ENCODE measurements at places on chromosomes 11 and 22.

DNA sequence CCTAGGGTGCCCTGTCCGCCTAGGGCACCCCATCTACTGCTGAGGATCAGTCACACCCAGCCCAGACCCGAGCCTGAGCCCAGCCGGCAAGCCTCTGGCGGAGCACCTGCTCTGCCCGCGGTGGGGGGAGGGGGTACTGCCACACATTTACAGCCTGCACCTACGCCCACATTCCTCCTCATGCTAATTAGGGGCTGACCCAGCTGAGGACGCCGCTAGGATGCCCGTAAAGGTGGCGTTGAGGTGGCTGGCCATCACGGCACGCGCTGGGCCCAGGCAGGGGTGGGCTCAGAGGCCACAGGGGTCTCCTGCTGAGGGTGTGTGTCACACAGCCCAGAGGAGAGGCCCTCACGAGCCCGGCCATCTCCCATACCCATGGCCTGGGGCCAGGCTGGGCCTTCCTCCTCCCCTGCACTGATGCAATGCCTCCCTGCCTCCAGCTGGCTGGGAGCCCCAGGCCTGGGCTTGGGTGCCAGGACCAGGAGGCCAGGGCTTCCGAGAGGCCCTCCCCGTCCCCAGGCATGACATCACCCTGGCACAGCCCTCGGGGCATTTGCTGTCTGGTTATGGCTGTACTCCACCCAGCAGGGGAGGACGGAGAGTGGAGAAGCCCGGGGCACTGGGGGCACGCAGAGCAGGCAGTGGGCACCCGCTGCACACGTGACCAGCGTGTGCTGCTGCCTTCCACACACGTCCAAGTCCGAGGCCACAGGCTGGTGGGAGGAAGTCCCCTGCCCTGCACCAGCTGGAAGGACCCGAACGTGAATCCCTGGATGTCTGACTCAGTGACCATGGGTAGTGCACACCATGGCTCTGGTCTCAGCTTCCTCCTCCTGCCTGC, 12.7 kb downstream of the DUSP8 start:
- peak; percentile 82 for DNase-seq

DNA sequence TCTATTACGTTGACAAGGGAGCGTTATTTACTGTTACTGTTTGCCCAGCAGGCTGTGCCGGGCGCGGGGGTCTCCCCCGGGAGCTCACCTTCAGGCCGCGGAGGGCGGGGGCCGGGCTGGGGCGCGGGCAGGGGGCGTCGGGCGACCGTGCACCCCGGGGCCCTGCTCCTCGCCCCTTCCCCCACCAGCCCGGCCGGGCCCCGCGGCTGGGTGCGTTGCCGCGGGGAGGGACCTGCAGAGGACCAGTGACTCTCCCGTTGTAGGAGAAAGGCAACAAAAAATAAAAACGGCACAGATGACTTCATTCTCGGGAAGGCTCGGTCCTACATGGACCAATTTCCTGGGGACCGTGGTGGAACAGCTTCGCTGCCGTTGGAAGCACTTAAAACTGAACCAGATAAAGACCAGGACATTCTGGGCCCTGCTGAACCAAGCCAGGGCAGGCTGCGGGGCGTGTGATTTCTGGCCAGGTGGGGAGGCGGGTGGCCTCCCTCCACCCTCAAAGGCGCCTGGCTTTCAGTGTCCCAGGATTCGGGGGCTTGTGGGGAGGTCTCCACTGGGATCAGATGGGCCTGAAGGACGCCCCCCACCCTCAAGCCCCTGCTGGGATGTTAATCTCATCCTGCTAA, 57.4 kb downstream of the IGLL1 start:
- DNase-seq = no peak

- no peak for DNase-seq
Measured at GRCh38 chr22:34344702-34345101, 424.4 kb upstream of the LARGE1 start.

DNA sequence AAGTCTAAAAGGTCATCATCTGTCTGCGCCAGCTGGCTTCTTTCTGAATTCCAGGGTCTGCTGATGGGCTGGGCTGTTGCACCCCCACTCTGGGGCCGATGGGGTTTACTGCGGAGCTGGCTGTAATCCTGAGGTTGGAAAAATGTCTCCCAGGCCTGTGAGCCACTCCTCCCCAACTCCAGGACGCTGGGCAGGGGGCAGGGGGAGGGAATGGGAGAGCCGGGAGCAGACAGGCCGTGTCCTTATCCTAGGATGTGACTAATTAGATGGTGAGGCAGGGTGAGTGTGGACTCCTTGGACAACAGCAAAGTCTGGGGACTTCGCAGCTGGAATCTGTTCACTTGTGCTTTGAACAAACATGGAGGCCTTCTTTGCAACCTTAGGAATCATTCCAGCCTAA, 48.7 kb downstream of the LRRC32 start:
- DNase-seq = no peak

GRCh38 chr11:113419454-113420003, 31.9 kb downstream of the ANKK1 start:
- no peak for DNase-seq

DNA sequence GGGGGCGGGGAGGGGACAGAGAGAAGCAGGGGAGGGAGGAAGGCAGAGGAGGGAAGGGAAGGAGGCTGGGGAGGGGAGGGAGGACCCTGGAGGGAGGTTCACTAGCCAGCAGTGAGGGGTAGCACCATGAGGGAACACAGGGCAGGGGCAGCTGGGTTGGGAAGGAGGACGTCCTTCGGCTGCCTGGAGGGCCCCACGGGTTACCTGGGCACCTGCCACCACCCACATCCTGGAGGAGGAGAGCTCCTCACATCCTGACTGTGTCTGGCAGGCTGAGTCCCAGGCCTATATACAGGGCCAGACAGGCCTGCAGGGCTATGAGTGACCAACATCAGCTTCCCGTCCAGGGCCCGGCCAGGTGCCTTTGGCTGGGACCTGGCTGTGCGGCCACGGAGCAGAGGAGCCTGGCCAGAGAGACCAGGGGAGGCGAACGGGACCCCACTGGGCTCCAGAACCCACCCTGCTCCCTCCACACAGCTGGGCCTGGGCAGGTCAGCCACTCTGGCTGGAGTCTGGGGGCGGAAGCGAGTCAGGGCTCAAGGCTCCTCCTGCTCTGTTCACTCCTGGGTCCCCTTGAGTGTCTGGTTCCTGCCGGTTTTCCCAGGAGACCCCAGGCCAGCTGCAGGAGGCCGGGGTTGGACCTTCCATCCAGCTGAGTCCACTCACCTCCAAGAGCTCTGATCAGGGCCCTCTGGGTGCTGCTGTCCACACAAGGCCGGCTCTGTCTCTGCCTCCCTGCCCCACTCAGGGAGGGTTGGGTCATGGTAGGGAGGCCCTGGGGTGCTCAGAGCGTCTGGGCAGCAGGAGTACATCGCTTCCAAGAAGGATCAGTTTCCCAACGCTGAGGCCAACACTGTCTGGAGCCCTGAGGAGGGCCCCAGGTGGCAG, 677.7 kb downstream of the BRD1 start:
- no peak for DNase-seq

- DNase-seq = no peak
Measured at GRCh38 chr22:31861226-31861840, 83.0 kb upstream of the YWHAH start.

DNA sequence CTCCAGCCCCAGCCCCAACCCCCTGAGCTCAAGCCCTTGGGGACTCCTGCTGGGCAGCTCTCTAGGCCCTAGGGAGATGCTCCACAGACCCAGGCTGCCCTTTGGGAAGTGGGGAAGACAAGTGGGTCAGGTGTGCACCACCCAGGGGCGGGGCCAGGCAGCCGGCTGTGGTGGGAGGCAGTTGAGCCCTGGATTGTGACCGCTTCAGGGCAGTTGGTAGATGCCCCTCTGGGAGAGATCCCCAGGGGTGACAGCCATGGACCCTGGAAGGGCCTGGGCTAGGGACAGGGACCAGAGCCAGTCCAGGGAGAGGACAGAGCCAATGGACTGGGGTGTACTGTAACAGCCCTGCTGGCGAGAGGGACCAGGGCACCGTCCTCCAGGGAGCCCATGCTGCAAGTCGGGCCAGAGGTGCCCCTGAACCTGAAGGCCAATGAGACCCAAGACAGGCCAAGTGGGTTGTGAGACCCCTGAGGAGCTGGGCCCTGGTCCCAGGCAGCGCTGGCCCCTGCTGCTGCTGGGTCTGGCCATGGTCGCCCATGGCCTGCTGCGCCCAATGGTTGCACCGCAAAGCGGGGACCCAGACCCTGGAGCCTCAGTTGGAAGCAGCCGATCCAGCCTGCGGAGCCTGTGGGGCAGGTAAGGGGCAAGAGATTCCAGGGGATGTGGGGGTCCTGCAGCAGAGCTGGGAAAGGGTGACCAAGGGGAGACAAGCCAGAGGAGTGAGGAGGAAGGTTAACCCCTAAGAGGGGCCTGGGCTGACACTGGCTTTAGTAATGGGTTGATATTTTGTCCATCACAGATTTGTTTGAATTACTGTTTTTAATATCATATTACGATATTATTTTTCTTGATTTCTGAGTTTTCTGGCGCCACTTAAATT, at the start of gene IGLL5:
Gene IGLL5, plus strand, starts transcription at position 196 of the 883 bp plus-strand sequence. Its CDS starts 238 bp downstream, at position 434.
- no peak for DNase-seq

GRCh38 chr22:28538922-28539321, 140.7 kb downstream of the TTC28 start:
- no peak for DNase-seq

- DNase-seq = no peak
Measured at GRCh38 chr11:61866231-61866957, 25.0 kb downstream of the FADS3 start.

GRCh38 chr22:32555581-32555980, 81.0 kb downstream of the FBXO7 start:
- no peak for DNase-seq

GRCh38 chr11:57131080-57131790, 50.5 kb upstream of the LRRC55 start:
- DNase-seq = no peak

DNA sequence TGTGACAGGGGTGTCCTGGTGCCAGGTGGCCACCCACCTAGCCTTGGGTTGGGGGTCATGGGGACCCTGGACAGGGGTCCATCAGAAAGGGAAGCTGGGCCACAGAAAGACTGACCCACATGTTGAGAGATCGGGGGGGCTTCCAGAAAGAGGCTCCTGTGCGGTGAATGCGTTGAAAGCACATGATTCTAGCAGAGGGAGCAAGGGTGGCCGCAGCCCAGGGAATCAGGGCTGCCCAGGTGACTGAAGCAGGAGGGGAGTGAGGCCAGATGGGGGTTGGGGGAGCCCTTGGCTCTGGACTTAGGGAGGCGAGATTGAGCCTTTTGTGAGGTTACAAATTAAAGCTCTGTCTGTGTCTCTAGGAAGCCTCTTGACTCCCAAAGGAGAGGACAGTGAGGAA, 80.7 kb downstream of the MORC2 start:
- no peak for DNase-seq

- no peak for DNase-seq
Measured at GRCh38 chr11:27658535-27659236, 41.6 kb downstream of the BDNF start.

- DNase-seq = no peak
Measured at GRCh38 chr11:117668321-117668751, 128.7 kb downstream of the DSCAML1 start.

DNA sequence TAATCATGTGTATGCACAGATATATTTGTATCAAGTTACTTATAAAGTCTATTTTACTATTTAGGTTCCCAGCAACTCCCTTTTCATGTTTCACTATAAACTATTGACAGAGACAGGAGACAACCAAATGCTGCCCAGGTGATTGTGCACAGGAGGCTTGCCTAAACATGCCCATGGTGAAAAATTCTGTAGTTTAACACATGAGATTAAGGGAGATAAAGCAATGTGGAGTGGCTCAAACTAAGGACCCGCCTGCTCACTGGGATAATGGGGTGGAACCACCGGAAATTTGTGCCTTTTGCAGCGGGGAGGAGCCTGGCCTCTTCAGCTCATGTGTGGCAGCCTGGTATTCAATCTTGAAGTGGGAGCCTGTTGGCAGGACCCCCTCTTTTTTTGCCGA, 459.5 kb upstream of the CNTN5 start:
- no peak for DNase-seq

DNA sequence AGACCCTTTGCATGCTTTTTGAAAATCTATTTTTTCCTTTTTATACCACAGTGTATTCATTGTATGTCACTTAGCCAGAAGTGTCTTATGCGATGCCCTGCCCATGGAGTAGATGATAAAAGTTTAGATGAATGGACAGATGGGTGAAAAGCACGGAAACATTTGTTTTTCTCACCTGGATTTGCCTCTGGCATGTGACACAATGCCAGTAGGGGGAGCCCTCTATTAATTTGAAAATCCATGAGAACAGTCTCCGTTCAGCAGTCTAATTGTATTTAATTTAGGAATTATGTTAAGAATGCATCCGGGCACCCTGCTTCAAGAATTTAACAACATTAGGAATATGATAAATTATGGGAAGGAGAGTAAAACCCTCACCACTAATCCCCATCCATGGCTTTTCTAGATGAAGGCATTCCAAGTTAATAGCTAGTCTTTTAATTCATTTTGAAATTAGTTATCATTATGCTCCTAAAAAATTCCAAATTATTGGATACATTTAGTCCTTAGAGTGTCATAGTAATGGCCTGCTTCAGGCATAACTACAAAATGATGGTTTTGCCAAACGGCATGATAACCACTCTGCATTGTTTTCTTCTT, 55.3 kb upstream of the ALKBH3 start:
- no peak for DNase-seq

DNA sequence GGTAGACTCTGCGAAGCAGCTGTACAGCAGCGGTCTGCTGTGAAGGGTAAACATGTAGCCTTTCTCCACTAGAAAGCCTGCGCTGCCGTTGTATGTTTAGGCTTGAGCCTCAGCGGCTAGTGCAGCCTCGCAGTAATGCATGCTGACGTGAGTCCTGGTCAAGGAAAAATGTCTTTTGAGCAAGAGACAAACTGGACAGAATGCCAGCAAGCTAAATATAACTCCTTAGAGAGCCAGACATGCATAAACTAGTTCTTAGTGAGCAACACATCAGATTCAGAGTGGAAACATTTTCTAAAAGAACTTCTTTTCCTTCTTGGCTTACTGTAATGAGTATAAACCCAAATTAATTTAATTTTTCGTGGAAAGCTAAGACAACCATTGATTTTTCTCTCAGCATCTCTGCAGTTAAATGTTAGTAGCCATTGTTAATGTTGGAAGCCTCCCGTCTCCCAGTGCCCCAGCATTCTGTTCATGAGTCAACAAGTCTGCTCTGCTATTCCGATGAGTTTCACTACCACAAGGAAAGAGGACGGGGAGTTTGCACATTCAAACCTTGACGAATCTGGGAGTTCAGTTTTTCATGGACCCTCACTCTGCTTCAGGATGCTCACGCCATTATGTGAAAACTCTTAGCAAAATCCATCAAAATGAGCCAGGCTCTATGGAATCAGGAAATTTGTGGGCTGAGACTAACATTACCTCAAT, 51.4 kb downstream of the JAM3 start:
- DNase-seq = no peak

- no peak for DNase-seq
Measured at GRCh38 chr11:114664641-114665040, 13.7 kb upstream of the NXPE2 start.

- DNase-seq = no peak
Measured at GRCh38 chr11:73555615-73556014, 42.3 kb downstream of the FAM168A start.

GRCh38 chr11:65314501-65315203, at the start of gene CDC42EP2:
TSS of gene CDC42EP2 (plus strand) at chr11:65314866. CDS start at chr11:65320899, 6,033 bp downstream.
- no peak for DNase-seq

- no peak for DNase-seq
Measured at GRCh38 chr11:121936781-121937447, 179.1 kb downstream of the BLID start.
